ENCODE measurements at places on chromosomes 4 and X. TPM values are rescaled to one million over a fixed set of nuclear protein-coding genes. Genes with fewer than 3 reads are reported as not detected.

Gene UBE2A
- total RNA-seq, result 19.4 TPM

DNA sequence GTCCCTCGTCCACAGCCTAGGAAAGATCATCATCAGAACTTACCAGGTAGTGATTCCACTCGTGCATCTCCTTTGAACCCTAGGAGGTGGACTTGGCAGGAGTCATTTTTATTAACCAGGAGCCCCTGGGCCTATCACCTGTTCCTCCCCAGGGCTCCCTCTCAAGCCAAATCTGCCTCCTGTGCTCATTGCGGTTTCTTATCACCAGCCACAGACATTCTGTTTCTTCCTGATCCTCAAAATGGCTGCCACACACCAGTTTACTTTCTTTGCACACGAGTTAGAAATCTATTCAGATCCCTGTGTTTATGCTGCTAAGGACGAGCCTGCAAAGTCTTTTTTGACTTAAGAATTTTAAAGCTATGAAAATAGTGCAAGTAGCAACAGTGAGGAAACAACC is 354.5 kb upstream of the BOD1L1 start:
- H3K4me3 ChIP-seq, result no peak overlapping the region
- DNase-seq, result no peak
- H3K27ac ChIP-seq, result no peak overlapping the region

Gene FOXO4
- total RNA-seq, result 119 TPM

Gene PTTG2
- total RNA-seq, result not detected

Gene PLK4
- 0.83 TPM for total RNA-seq

- no peak overlapping the region for H3K4me3 ChIP-seq
- no peak overlapping the region for H3K27ac ChIP-seq
- H3K4me1 ChIP-seq, result no peaks in the 10 kb centered on the region
- no peak for DNase-seq
These were observed 61.9 kb downstream of the ASB9 start for GRCh38 chrX:15207994-15208393.
